ENCODE measurements at places on chromosomes 5 and 9.

DNA sequence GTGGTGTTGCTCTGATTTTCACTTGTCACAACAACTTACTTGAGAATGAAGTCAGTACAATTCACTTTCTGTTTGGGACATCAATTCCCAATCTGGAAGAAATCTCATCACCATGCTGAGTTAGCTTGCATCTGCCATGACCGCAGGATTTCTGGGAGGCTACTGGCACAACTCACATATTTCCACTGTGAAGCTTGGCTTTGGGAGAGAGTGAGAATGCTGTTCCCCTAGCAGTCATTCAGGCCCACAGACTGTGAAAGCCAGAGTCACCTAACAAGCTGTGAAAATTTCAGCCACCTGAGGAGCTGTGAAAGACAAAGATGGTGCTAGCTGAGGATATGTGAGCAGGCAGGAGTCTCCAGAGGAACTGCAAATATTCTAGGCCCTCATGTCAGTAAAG is 365.2 kb upstream of the TUSC1 start:
- no peak for DNase-seq

DNA sequence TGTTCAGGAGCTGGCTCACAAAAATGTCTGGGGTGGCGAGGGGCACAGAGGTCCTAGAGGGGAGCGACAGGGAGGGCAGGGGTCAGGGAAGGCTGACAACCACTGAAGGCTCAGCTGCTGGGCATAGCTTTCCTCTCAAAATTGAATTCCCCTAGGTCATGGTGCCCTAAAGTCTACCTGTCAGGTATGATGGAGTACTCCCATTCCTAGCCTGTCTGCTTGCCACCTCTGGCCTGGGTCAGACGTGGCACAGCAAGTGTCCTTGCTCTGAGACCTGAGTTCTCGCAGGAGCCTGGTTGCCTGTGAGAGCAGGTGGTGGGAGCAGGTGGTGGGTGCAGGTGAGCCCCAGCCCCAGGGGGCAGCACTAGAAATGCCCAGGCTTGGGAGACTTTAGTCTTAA is 175.4 kb downstream of the PJA2 start:
- no peak for DNase-seq

GRCh38 chr5:63483338-63483737 is 478.9 kb downstream of the HTR1A start:
- no peak for DNase-seq

DNA sequence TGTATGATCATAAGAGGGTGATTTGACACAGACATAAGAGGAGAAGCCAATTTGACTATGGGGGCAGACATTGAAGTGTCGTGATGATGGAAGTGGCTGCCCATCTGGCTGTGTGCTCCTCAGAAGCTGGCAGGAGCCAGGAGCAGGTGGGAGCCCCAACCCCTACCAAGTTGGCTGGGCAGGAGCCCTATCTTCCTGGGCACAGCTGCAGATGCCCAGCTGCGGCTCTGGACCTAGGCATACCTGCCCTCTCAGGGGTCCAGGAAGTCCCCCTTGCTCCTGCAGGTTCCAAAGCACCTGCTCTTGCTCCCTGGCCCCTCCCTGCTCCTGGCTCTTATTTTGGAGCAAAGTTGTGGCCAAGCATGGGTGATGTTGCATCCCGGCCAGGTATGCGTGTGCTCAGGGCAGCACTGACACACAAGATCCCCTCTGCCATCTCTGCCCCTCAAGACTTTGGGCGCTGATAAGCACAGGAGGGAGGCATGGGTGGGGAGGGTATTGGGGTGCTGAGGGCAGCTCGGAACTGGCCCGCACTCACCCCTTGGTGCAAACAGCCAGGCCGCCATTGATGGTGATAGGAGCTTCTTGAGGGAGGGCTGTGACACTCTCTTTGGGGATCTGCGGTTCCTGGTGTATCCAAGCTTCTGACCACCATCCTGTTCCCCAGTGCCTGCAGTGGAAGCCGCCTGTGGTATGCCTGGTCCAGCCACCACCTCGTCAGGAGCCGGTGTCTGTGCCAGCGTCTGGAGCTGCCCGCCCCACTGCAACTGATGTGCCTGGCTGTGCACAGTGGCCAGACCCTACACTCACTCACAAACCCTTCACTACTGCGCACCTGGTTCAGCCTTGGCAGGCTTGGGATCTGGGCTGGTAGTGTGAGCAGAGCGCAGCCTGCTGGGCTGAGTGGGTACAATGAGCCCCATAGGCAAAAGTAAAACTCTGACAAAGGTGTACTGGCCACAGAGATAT is 230.9 kb downstream of the CDH9 start:
- DNase-seq = no peak

DNA sequence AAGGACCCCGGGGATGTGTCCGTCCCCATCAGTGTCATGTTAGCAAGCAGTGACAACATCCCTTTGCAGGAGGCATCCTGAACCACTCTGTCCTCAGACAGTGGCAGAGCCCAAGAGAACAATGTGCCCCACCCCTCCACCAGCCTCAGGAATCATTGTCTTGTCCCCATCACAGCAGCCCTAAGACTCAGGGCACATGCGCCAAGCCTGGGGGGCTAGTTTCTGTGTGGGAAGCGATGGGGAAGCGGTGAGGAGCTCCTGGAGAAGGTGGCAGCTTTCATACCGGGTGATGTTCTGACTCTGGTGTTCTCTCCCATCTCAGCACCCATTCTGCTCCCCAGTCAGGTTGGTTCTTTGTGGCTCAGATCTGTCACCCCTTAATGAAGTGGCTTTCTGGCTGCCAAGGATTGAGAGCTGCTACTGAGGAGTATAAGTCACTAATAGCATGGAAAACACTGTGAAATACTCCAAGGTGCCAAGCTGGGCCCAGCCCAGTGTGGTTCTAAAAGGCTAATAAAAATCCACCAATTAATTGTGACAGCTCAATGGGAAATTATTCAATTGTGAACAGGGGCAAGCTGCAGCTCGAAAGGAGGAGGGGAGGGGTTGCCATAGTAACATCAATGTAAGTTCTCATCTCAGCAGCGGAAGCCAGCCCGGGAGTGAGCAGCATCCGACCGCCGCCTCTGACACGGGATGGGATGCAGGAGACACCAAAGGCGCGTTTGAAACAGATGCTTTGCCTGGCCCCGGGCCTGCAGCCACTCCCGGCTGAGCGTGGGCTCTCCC is 4.7 kb downstream of the QRFP start:
- DNase-seq = no peak

GRCh38 chr5:181224390-181225229 is 1.5 kb downstream of the TRIM41 start:
- DNase-seq = no peak

GRCh38 chr5:159833846-159834245 is 82.4 kb upstream of the ADRA1B start:
- DNase-seq = no peak

GRCh38 chr9:110191615-110192014 is 16.3 kb downstream of the C9orf152 start:
- no peak for DNase-seq

- DNase-seq = no peak
Measured at GRCh38 chr5:132099076-132099748, 25.6 kb downstream of the CSF2 start.

- no peak for DNase-seq
Measured at GRCh38 chr5:139745800-139746690, 49.6 kb upstream of the PSD2 start.

DNA sequence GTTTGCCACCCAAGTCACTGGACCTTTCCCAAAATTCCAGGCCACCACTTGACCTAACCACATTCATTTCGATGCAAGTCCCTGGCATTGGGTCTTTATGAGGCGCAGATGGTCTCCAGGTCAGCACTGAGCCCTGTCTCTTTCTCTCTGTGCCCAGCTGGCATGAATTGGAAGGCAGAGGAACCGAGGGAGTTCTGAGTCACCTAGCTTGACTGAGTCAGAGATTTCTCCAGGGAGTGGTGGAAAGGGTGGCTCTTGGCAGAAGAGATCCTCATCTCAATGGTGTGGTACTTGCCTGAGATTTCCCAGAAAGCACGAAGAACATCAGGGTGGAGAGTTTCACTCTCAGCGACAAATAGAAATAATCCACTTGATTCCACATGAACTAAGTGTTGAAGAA is 43.8 kb downstream of the WDR36 start:
- no peak for DNase-seq

GRCh38 chr5:55027595-55027994 is 3.5 kb downstream of the GZMK start:
- no peak for DNase-seq

- DNase-seq = peak; percentile 51
Measured at GRCh38 chr9:27292659-27293405, 4.1 kb downstream of the EQTN start.

GRCh38 chr5:168908207-168908606 is 329.0 kb upstream of the PANK3 start:
- no peak for DNase-seq

- no peak for DNase-seq
Measured at GRCh38 chr9:13149454-13149853, 130.0 kb downstream of the MPDZ start.

DNA sequence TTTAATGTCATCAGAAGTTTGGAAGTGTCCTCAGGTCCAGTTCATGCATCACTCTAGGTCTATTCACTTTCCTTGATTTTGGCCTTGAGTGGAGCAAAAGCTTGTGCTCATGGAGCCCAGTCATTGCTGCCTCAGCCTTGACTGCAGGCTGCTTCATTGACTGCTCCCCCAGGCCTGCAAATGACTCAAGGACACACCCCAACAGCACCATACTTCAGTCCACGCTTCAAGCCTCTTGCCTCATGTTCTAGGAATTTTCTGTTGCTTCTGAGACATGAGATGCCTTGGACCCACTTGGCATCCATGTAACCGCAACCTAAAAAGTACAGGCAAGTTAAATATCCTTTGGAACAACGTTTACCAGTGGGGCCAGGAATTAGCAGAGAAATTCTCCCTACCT is 193.7 kb downstream of the PIK3R1 start:
- no peak for DNase-seq

DNA sequence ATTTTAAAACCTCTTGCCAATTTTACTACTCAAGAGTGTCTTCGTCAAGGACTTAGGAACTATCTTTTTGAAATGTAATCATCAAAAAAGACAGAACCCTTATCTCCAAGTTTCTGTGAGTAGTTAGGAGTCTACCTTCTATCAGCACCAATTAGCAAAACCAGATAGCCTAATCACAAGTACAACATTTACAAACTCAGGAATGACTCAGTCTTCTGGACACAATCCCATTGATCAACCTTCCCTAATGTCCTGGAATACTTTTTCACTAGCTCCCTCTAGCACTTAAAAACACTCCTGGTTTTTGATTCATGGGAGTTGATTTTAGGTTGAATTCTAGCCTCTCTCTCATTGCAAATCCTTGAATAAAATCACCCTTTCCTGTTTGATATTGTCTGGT is 680.7 kb downstream of the PRR16 start:
- DNase-seq = no peak

DNA sequence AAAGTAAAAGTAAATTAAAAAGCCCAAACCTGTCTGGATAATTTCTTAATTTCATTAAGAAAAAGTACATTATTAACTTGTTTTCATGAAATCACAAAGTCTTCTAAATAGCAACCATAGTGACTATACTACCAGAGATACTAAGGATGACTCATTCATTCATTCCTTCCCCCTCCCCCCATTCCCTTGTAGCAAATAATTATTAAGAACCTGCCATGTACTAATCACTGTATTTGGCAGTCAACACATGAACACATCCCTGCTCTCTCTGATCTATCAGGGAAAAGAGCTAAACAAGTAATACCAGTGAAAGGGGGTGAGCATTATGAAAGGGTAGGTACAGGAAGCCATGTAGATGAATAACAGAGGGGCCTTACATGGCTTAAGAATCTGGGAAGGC is 203.9 kb downstream of the CWC27 start:
- no peak for DNase-seq

DNA sequence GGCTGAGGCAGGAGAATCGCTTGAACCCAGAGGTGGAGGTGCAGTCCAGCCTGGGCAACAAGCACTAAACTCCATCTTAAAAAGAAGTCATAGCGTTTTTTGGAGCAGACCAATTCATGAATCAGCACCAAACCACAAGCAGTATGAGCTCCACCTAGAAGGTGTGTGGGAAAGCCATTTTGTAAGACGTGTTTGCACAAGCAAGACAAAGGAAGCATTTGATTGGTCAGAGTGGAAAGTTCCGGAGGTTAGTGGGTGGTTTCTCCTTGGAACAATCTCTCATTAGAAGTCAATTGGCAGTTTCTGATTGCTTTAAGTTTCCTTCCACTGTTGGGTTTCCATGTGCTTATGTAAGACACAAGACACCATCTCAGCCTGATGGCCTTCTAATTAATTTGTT is 5.0 kb downstream of the SRD5A1 start:
- no peak for DNase-seq

DNA sequence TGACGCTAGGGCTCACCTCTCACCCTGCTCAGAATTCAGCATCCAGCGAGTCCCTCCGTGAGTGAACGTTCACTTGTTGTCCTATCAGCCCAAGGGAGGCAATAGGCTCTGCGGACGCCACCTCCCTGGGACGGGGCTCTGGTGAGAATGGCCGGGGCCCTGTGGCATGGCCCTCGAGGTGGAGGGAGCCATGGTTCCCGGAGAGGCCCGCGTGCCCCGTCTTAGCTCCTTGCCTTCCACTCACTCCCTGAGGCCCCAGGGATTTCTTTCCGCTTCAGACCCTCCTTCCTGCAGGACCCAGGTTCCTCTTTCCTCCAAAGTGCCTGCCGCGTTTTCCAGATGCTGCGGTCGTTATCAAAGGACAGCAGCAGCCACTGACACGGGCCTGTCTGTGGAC is 21.5 kb downstream of the EXOC3 start:
- DNase-seq = no peak

- DNase-seq = no peak
Measured at GRCh38 chr5:2611659-2612058, 139.8 kb downstream of the IRX2 start.

GRCh38 chr9:85041466-85042137 is 372.1 kb downstream of the NTRK2 start:
- no peak for DNase-seq

DNA sequence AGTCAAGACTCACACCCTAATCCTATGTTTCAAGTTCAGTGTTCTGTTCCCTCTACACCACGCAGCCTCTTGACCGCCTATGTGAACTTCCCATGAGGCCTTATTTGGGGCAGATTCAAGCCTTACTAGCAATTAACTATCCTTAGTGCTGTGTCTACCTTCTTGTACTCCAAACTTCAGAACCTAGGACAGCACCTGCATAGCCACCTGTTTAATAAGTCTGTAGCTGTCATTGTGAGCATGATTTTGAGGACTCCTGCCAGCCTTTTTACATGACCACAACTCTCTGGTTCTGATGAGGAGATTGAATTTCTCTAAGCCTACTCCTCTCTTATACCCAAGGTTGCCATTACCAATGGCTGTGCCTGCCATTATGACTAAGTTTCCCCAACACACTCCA is 50.8 kb upstream of the PCSK1 start:
- DNase-seq = no peak

- no peak for DNase-seq
Measured at GRCh38 chr5:10772901-10773585, 12.0 kb upstream of the DAP start.

DNA sequence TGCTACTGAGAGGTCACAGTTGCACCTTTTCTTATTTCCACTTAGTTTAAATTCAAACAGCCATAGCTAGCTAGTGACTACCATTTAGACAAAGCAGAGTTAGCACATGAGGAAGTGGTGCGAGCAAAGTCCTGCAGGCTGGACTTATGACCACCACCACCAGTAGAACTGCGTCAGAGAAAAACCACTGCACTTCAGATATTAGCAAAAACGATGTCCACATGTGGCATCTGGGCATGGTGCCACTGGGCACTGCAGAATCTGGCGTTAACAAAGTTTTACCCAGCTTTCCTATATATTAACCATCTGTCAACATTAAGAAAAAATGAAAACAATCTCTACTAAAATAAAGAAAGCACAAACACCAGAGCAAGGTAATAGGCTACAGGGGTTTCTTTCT is 80.1 kb downstream of the SPTLC1 start:
- DNase-seq = peak; percentile 35
